Liver (tissue), 10 donors: ENCODE measurements at places on chromosomes 4 and X.

DNA sequence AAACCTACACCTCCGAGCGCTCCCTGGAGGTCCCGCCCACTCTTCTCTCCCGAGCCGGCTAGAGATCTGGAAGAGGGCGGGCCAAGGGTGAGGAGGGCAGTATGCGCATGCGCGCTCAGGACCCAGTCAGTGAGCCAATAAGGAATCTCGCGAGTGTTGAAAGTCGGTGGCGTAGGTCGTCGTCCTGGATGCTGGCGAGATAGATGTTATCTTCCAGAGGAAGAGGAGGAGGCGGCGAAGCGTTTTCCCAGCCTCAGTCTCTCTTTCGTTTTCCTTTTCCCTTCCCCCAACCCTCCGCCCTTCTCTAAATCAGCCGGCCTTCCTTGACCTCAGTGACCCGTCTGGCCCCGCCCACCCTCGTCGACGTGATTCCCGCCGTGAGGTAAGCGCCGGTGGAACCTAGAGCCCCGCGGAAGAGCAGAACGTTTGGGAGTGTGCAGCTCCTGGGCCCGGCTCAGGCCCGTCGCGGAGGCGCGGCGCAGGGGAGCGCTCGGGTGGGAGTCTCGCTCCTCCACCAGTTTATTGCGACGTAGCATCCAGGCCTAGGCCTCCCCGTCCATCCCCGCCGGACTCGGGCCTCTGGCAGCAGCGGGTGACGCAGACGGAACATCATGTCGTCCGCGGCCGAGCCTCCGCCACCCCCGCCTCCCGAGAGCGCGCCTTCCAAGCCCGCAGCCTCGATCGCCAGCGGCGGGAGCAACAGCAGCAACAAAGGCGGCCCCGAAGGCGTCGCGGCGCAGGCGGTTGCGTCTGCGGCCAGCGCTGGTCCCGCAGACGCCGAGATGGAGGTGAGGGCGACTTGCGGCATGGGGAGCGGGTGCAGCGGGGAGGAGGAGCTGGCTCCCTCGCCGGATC lies at the start of gene SMARCA5:
Gene SMARCA5 (plus strand): TSS at position 389 of the 855 bp plus-strand sequence. CDS start 223 bp downstream, at position 612.
- DNase-seq: peak; percentile 93

DNA sequence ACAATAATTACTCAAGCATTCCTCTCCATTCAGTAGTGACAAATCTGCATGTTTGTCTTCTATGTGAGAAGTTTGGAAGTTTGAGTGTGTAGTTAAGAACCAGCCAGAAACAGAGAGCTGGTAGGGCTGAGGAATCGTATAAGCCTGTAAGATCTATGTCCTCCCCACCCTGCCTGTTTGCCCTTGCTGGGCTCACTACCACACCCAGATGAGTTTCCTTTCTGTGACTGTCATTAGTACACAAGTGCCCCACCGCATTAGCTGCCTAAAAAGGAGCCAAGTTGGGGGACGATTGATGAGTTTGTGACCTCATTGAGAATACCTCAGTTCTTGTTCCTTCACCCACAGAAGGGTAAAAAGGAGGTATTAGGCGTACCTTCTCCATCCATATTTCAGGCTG lies 28.3 kb downstream of the DOCK11 start:
- no peak for DNase-seq

- no peak for DNase-seq
These were observed 6.1 kb downstream of the APLN start for GRCh38 chrX:129648514-129649267.

GRCh38 chr4:48270951-48271473 lies 1.4 kb upstream of the TEC start:
- no peak for DNase-seq

GRCh38 chrX:96407501-96407900 lies 277.1 kb upstream of the DIAPH2 start:
- DNase-seq: no peak
